AG10803 (cell line): ENCODE measurements at places on chromosomes 5 and 9.

GRCh38 chr5:110590187-110590586, 136.3 kb downstream of the TMEM232 start:
- peak; percentile 18 for DNase-seq

- peak; percentile 38 for DNase-seq
Measured at GRCh38 chr5:32278406-32278805, 34.3 kb downstream of the MTMR12 start.

GRCh38 chr5:11897781-11898180, 6.5 kb downstream of the CTNND2 start:
- no peak for DNase-seq

DNA sequence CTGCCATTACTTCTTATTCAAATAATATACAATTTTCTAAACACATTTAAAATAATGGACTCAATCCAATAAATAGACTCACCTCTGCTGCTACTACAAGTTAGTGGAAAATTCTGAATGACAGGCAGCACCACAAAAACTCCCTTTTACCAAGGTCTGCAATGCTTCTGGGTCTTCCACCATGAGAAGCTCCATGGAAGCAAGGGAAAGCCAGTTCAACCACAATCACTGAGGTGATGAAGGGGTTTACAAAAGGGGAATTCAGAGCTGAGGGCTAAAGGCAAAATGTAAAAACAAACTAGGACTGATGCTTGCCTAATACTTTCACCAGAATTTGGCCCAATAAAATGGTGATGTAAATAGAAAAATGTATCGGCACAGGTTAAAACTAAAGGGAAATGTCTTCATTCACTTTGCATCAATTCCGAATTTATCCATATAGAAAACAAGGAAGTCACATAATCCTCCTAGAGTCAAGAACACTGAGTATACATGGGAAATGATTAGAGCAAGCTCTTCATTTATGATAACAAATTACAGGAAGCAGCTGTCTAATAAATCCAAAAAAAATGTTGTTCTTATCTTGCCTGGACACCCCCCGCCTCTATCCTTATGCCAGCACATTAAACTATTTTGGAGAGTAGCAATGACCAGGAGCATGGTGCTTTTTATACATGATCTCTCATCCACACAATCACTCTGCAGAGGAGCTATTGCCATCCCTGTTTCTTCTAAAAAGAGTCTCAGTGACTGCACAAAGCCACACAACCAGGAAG, 66.3 kb upstream of the NFIB start:
- DNase-seq, result no peak

- DNase-seq, result no peak
Measured at GRCh38 chr5:132481596-132482211, 8.9 kb downstream of the IRF1 start.

DNA sequence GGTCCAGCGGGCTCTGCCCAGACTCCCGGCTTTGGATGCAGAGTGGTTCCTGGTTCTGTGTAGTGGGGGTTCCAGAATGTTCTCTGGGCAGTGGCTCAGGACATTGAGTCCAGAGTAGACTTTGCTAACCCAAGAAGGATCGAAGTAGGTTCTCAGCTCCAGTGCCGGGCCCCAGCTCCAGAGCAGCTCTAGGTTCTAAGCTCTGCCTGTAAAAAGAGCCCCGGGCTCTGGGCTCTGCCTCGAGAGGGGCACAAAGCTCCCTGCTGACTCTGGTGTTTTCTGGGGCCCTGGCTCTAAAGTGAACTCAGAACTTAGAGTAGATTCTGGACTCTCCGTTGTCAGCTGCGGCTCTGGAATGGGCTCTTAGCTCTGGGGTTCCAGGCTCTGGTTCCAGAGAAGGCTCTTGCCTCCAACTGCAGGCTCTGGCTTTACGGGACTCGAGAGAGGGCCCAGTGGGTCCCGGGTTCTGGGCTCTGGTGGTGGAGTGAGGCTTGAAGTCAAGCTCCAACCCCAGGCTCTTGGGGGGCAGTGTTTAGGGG, 414 bp downstream of the WDR38 start:
- no peak for DNase-seq

GRCh38 chr5:76371960-76372322, 31.1 kb upstream of the IQGAP2 start:
- no peak for DNase-seq

- DNase-seq, result peak; percentile 53
Measured at GRCh38 chr9:33041432-33042188, 16.5 kb downstream of the DNAJA1 start.

- no peak for DNase-seq
Measured at GRCh38 chr5:146897061-146897460, 18.5 kb upstream of the PPP2R2B start.

DNA sequence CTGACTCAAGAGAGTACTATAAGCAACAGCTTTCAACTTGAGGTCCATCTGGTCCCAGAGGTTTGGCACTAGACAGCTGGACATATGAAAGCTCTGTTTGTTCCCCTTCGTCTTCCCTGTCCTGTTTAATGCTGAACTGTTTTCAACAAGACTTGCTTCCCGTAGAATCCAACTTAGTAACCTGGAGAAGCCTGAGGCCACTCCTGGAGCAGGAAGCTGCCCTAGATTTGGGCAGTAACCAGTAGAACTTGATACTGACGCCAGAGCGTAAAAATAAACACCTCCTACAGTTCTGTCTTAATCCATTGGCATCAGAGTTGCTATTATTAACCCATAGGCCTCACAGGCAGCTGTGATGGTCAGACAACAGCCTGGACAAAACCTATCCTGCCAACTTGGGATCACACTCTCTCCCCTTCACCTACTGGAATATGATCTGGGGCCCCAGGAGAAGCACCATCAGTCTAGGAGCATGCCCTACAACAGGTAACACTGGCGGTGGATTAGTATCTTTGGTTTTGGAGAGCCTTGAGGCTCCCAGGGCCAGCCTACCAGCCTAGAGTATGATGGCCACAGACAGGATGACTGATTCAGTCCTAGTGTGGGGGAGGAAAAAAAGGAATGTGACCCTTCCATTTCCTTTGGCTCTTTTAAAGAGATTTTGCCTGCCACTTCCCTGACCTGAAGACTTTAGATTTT, 29.2 kb downstream of the RUSC2 start:
- DNase-seq, result peak; percentile 66

- DNase-seq, result no peak
Measured at GRCh38 chr9:138009803-138010690, 132.5 kb downstream of the CACNA1B start.

- no peak for DNase-seq
Measured at GRCh38 chr5:8641786-8642505, 773.0 kb downstream of the MTRR start.

DNA sequence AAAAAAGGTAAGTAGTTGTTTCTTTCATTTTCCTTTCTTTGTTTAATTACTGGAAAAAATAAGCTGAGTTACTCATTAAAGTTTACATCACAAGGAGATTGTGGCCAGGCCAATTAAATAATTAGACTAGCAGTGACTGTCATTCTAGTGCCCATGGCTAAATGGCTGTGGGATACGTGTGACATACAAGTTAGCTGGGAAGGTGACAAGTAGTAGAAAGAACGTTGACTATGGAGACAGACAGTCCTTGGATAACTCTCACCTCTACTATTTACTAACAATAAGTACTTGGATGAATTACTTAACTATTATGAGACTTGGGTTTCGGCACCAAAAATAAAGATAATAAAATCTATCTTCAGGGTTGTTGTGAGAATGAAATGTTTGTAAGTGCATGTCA, 7.0 kb upstream of the LOX start:
- DNase-seq, result no peak

GRCh38 chr5:80672140-80672736, 17.5 kb upstream of the DHFR start:
- peak; percentile 68 for DNase-seq

DNA sequence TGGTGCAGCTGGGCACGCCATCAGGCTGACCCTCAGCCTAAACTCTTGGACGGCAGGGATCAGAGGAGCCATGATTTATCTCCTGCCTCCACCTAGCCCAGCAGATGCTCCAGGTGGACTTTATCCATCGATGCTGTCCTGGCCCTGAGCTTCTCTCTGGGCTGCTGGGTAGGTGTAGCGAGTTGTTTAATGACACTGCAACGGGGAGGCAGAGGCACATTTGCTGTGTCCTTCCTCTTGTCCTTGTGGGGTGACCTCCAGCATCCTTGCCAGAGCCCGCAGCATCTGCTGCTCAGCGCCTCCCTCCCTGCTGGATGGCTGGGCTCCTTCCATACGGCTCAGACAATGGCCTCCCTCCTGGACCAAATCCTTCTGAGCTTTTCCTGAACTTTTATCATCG, 103.1 kb upstream of the IRX4 start:
- no peak for DNase-seq

- no peak for DNase-seq
Measured at GRCh38 chr5:132592521-132592920, 35.7 kb downstream of the RAD50 start.

DNA sequence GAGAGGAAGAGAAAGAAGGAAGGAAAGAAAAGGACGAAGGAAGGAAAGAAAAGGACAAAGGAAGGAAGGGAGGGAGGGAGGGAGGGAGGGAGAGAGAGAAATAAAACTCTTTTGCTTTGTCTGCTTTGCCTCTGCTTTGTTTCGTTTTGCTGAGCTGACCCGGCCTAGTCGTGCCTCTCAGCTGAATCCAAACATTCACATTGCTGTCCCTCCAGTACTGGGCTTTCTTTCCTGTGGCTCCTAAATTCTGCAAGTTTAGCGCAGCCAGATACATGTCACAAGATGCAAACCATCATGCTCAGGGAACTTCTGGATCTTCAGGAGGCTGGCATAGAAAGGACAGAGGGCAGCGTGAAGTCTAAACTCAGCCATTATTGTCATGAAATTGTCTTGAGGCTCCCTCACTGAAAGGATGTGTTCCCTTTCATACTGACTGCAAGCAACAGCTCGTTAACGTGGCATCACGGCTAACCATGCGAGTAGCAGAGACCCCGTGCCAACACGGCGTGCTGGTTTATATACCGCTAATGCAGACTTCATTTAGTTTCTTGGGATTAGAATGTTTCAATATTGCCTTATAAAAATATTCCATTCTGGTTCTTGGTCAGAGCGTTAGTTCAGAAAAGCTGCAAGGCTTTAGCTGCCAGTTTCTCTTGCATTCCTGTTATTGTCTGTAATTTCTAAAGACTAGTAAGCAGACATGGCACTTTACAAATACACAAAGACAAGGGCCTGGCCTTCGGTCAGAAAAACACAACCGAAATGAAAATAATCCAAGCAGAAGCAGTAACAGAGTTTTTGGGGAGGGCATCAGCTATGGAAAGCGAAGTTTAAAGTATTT, 94.2 kb downstream of the TMEM174 start:
- peak; percentile 35 for DNase-seq

GRCh38 chr5:124634741-124635323, 111.6 kb downstream of the ZNF608 start:
- DNase-seq, result peak; percentile 35
